ENCODE measurements at places on chromosomes 2 and 18.

GRCh38 chr2:231502596-231502995 is 27.6 kb downstream of the NMUR1 start:
- no peak for DNase-seq

- no peak for DNase-seq
Measured at GRCh38 chr2:54881759-54882158, 158.3 kb downstream of the EML6 start.

DNA sequence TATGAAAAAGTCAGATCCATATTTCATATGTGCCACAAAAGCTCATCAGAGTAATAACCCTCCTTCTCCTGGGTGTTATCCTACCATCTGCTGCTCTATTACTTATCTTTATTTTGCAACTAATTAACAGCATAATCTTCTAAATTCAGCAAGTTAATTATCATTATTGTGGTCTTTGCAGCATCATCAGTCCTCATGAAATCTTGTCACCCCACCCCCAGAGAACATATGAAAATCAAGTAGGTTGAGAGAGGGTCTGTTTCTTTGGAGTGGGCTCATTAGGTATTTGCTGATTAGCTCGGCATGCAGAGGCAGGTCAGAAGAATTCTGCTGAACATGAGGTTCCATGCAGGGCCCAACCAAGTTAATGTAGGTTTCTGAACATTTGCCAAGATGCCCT is 64.8 kb downstream of the ATF2 start:
- no peak for DNase-seq

GRCh38 chr18:59569390-59569791 is 127.8 kb downstream of the CCBE1 start:
- DNase-seq: no peak

GRCh38 chr2:234986876-234987720 is 35.3 kb downstream of the SH3BP4 start:
- no peak for DNase-seq

DNA sequence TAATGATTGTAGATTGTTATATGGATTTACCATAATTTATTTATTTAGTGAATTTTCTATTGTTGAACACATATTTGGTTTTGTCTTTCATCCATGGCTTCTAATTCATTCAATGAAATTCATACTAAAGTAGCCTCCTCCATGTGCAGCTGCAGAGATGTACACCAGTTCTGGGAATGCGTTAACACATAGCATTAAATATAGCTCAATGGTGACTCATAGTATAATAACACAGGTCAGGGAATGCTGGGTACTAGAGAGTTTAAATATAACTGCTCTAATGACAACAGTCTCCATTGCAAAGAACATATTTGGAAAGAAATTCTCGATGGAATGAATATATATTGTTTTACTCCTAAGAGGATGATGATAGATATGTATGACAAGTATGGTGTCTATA is 1190.2 kb upstream of the NRXN1 start:
- DNase-seq: no peak

DNA sequence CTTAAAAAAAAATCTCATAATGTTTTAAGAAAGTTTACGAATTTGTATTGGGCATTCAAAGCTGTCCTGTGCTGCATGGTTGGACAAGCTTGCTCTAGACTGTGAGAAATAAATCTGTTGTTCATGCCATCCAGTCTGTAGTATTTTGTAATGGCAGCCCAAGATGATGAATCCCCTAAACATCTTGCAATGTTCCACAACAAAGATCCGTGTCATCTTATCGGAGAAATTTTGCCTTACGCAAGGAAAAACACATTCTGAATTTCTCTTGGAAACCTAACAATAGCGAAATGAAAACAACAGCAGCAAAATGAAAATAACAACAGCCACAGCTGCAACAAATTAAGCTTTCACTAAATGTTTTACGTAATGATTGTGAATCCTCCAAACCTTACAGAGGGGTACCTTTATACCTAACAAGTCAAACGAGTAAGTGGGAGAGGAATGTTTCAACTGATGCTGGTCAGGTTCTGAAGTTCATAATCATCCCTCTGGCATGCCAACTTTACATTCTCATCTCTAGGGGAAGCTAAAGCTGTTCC is 76.1 kb upstream of the RNU4ATAC start:
- DNase-seq: no peak

GRCh38 chr18:50651334-50651733 is 91.4 kb downstream of the MAPK4 start:
- no peak for DNase-seq

DNA sequence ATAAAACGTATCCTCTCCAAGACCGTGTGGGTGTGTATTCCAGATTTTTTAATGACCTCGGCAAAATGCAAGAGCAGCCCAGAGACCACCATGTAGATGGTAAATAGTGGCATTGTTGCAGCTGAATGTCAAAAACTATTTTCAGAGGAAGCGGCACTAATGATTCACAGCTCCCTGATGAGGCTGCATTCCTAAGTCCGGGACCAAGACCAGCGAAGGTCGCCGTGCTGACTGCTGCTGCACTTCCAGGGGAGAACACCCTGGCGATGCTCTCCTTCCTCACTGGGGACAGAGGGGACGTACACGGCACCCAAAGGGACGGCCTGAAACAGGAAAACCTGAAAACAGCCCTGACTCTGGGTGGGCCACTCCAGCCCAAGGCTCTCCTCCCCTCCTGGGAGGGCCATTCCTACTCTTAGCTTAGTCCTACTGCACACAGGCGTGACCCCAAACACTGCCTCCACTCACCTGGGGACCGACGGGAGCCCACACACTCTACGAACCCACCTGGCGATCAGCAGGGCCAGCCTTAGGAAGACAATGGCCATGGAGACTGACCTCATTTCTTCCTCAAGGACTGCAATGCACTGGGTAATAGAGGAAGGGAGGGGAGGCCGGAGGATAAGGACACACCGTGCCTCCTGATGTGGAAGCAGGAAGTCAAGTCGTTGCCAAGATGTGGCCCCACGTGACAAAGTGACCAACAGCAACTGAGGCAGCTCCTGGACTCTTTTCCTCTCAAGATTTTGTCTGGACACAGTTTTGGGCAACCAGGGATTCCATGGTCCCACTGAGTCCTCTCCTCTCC is 82.8 kb downstream of the ZNF516 start:
- DNase-seq: no peak

- peak; percentile 17 for DNase-seq
Measured at GRCh38 chr2:172101821-172102390, 794 bp downstream of the DLX2 start.

GRCh38 chr2:65023742-65024141 is 32.5 kb upstream of the CEP68 start:
- no peak for DNase-seq

DNA sequence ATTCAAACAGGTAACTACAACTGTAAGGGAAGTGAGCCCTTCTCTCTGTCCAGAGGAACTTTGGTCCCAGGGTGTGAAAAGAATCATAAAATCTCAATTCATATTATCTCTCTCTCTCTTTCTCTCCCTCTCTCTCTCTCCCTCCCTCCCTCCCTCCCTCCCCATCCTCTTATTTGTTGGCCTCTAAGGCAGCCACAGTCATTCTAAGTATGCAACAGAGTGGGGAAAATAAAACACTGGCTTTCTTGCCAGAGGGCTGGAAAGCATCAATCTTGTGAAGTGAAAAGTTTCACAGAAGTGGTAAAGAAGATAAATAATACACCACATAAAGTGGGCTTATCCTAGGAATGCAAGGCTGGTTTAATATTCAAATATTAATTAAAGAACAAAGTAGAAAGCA is 95.6 kb upstream of the KCNH7 start:
- DNase-seq: no peak

- no peak for DNase-seq
Measured at GRCh38 chr2:182706751-182707150, 9.3 kb upstream of the DNAJC10 start.

- DNase-seq: no peak
Measured at GRCh38 chr18:2180586-2180985, 390.7 kb downstream of the METTL4 start.

GRCh38 chr2:66447677-66448076 is 12.8 kb downstream of the MEIS1 start:
- DNase-seq: no peak

DNA sequence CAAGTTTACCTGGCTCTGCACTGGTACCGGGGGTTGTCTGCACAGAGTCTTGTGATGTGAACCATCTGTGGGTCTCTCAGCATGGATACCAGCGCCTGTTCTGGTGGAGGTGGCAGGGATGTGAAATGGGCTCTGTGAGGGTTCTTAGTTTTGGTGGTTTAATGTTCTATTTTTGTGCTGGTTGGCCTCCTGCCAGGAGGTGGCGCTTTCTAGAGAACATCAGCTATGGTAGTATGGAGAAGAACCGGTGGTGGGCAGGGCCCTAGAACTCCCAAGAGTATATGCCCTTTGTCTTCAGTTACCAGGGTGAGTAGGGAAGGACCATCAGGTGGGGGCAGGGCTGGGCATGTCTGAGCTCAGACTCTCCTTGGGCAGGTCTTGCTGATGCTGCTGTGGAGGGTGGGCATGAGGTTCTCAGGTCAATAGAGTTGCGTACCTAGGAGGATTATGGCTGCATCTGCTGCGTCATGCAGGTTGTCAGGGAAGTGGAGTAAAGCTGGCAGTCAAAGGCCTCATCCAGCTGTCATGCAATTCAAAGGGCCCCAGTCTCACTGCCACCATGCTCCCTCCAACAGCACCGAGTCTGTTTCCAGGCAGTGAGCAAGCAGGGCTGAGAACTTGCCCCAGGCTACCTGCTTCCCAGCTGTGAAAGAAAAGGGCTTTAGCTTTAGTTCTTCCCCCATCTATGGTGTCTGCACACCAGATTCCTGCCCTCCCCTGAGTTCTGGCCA is 278.0 kb downstream of the METTL4 start:
- peak; percentile 4 for DNase-seq

DNA sequence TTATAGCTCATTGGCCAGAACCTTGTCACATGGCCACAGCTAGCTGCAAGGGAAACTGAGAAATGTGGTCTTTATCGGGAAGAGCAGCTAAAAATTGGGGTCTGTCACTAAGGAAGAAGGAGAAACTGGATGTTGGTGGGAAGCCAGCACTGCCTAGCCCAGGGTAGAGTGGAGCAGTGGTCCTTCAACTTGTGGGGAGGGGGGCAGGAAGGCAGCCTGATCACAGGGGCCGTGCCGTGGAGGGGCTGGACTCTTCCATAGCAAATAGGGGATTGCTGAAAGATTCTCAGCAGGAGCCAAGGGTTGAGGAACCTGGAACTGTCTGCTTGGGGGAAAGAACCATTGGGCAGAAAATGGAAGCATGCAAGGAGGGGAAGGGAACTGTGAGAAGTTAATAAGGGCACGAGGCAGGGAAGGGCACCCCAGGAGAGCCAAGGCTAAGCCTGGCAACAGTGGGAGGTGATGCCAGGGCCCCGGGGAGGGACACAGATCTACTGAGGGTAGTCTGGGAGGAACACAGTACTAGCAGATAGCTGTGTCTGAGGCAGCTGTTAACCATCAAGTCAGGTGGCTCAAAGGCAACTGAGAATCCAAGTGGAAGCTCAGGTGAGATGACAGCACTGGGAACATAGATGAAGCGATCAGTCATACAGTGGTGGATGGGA is 5.9 kb upstream of the NEURL3 start:
- DNase-seq: no peak

GRCh38 chr2:122703676-122704075 is 948.2 kb downstream of the TSN start:
- no peak for DNase-seq

DNA sequence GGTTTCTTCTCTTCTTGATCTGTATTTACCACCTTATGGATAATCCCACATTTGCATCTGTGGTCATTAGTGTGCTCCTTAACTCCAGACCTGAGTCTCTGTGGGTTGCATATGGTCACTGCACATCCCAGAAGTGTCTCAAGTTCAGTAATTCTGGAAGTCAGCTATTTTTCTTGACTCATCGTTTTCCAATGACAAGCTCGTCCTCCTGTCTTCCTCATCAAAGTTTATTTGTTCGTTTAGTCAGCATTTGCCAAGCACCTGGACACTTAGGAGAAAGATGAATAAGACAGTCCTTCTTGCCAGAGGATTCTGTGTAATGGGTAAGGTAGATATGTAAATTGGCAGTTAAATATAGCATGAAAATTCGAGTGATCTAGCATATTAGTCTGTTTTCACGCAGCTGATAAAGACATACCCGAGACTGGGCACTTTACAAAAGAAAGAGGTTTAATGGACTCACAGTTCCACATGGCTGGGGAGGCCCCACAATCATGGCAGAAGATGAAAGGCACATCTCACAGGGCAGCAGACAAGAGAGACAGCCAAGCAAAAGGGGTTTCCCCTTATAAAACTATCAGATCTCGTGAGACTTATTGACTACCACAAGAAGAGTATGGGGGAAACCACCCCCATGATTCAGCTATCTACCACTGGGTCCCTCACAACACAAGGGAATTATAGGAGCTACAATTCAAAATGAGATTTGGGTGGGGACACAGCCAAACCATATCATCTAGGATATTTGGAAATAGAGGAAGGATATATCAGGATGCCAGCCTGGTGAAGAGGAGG is 19.4 kb downstream of the FASTKD2 start:
- DNase-seq: no peak

DNA sequence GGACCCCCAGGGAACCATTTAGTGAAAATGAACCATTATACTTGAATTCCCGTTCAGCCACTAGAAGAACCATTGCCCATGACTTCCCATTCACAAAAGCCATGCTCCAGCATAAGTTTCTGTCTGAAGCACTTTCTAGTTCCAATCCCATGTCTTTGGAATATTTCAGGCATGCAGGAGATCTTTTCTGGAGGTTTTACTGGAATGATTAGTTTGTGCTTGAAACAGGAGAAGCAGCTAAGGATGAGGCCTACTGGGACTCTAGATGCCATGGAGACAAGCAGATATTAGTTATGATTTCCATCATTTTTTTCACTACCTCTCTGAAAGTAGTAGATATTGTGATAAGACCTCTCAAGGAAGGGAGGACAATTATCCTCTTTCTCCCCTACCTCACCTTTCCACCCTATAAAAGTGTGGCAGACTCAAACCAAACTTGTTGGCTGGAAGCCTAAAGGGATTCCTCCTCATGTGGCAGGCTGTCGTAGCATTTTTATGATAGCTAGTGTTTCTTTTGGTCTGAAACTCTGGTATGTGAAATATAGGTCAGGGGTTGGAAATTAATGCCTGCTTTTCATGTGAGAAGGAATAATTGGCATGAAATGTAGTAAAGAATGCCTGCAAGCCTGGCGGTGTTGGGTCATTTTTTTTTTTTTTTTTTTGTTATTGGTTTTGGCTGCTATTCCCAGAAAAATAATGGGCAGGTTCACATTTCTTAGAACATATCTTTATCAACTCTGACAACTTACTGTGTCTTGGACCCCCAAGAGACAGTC is 29.3 kb upstream of the MMADHC start:
- no peak for DNase-seq

DNA sequence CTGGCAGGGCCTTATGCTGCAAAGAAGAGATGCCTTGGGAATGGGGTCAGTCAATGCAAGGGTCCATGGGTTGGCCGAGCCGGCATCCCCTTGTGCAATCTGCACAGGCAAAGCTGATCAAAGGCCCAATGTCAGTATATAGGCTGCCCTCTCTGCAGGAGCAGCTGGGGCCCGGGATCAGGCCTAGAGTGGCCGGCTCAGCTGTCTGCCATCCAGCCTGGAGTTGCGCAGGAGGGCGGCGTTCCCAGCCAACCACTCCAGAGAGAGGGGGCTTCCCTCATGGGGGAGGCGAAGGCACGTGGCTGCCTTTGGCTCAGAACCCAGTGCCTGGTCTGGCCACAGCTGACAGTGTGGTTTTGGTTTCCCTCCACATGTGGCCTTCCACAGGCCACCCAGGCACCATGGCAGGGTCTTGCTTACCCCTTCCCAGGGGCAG is 3.9 kb downstream of the INPP5D start:
- no peak for DNase-seq

GRCh38 chr2:231926180-231926741 is at the start of gene NPPC:
NPPC (minus strand) TSS chr2:231926396; CDS start chr2:231926249, 147 bp downstream.
- DNase-seq: peak; percentile 90

GRCh38 chr18:46481048-46481846 is 175.8 kb downstream of the LOXHD1 start:
- DNase-seq: peak; percentile 61

Data from BE2C (cell line).